ENCODE measurements at places on chromosomes 2 and 18.

- no peak for DNase-seq
Observed at GRCh38 chr2:10075571-10076209, 4.5 kb downstream of the CYS1 start.

- DNase-seq, result no peak
Observed at GRCh38 chr2:167572883-167573619, 674.3 kb downstream of the STK39 start.

DNA sequence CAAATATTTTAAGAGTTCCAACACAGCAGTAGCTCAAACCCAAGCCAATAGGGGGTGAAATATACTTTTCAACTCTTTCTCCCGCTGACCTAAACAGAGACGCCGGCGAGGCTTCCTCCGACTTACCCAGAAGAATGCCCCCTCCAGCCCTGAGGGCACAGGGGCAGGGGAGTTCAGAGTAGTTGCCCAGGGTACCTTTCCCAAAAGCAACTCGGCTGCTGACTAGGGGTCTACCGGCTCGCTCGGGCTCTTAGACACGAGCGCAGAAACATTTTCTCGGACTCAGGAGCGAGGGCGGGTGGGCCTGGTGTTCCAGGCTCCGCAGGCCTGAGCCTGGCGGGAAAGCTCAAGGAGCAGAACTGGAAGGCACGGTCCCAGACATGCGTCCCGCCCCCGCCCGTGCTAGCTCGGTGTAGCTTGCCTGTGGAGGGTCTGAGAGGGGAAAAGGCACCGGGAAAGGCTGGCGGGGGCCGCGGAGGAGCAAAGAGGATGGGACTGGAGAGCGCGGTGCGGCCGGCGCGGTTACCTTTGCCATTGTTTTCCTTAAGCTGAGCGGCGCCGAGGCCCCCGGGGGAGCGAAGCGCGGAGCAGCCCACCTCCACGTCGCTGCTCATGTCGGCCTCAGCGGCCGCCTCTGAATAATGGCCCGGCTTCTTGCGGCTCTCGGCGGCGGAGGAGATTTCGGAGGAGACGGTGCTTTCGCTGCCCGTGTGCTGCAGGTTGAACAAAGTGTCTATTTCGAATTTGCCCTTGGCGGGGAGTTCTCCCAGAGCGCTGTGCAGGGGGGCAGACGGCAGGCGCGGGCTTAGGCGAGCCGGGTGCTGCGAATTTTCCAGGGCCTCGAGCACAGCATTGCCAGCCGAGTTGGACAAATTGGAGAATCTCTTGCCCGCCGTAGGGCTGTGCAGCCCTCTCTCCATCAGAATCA lies 674 bp downstream of the EVX2 start:
- DNase-seq, result peak; percentile 35

DNA sequence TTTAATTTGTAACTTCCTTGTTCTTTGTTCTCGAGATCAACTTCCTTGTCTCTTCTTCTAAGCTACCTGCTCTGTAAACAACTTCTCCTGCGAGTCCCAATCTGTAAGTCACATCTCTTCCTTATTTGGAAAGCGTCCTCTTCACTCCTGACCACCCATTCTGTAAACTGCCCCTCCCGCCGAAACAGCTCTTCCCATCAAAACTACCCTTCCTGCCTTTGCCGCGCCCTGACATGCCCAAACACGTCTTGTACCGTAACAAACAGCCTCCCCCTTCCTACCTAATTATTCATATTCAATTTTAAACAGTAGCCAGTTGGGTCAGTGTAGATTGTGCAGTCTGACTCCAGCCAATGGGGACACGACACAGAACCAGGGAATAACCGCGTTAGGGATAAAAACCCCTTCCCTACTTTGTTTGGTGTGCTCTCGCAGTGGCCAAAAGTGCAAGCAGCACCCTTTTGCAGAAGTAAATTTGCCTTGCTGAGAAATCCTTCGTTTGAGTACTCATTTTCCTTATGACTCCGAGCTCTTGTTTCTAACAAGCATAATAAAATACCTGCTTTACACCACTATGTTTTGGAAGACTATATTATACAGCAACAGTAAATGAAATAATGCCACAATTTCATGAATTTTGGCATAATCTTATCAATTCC lies 39.8 kb downstream of the PIAS2 start:
- no peak for DNase-seq

- no peak for DNase-seq
Observed at GRCh38 chr2:239420082-239420481, 19.3 kb upstream of the HDAC4 start.

GRCh38 chr2:162566666-162567065 lies 222.7 kb downstream of the GCA start:
- no peak for DNase-seq

DNA sequence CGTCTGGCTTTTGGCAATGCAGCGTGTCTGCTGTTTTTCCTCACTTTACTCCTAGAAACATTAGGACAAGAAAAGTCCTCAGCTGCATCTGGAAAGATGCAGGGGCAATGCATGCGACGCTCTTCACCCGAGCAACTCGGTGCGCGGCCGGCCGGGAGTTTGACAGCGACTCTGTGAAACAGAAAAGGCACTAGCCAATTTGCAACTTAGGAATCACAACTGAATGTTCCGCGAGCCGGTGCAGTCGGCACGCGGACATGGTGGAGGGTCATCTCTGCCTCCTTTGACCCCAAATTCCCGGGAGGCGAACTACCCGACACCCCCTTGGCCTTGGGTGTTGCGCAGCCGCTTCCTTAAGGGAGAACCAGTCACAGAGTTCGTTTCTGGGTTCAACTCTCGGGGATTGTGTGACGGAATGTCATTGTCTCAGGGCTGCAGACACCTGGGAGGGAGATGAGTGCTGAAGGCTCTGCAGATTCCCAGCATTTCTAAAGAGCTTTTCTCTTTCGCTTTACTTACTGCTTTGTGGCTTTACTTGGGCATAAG lies 9.8 kb downstream of the NR4A2 start:
- DNase-seq, result no peak

DNA sequence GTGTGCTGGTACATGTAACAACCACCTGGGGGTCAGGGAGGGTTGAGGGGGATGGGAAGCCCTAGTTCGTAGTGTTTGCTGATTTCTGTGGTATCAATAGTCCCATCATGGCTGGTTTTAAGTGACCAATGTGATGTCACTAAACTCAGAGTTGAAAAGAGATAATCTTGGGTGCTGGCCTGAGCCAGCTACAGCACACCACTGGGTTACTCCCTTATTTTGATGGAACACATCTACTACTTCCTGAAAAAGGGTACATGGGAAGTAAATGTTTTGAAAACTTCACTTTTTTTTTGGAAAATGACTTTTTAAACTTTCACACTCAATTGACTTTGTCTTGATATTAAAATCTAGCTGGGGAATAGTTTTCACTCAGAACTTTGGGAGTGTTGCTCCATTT lies 87.0 kb upstream of the CXCR4 start:
- DNase-seq, result no peak

- peak; percentile 57 for DNase-seq
Observed at GRCh38 chr2:30239986-30240752, 8.8 kb downstream of the LBH start.

GRCh38 chr2:220374282-220374681 lies 746.9 kb downstream of the SLC4A3 start:
- no peak for DNase-seq

DNA sequence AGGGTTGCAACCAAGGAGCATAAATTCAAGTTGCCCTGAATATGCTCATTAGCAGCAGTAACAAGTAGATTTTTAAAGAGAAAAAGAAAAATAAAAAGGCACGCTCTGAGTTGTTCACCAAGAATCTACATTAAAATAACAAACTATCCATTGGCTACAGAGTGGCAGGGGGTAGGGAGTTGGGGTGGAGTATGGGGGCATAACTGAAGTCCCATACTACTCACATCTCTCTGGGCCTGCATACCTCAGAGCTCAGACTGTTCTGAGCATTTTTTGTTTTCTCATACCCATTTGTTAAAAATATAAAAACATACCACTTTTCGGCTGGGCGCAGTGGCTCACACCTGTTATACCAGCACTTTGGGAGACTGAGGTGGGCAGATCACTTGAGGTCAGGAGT lies 31.4 kb downstream of the ORC4 start:
- no peak for DNase-seq

- no peak for DNase-seq
Observed at GRCh38 chr18:9248661-9249060, 85.9 kb upstream of the TWSG1 start.

DNA sequence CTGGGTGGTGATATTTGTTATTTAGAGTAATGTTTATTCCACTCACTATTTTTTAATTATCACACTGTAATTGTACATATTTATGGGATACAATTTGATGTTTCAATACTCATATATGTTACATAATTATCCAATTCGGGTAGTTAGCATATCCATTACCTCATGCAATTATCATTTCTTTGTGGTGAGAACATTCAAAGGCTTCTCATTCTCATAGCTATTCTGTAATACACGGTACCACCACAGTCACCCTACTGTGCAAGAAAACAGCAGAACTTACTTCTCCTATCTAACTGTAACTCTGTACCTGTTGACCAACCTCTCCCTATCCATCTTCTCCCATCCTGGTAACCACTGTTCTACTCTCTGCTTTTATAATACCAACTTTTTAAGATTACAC lies 4.6 kb downstream of the TBC1D8 start:
- DNase-seq, result no peak

- DNase-seq, result no peak
Observed at GRCh38 chr2:222635295-222635694, 20.6 kb downstream of the FARSB start.

DNA sequence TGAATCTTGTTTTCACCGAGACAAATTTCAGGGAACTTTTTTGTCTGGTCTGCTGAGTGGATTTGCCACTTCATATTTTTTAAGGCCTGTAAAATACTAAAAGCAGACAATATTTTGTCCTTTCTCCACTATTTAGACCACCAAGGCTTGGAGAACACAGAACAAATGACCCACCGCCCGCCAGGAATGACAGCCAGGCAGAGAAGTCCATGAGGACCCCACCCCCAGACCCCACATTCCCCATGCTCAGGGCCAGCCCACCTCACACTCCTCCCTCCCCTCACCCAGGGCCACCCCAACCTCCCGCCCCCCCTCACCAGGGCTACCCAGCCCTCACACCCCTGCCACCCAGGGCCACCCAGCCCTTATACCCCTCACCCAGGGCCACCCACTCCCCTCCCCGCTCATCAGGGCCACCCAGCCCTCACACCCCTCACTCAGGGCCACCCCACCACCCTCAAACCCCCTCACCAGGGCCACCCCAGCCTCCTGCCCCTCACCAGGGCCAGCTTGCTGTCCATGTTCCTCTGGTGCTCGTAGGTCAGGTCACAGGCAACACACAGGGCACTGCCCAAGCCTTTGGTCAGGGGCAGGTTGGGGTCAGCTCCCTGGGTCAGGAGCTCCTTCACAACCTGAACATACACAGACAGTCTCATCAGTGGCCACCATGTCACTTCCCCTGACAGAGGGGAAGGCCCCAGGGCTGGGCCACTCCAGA lies 50.6 kb downstream of the ANKMY1 start:
- no peak for DNase-seq

GRCh38 chr18:79062806-79063205 lies 6.4 kb upstream of the ATP9B start:
- no peak for DNase-seq

DNA sequence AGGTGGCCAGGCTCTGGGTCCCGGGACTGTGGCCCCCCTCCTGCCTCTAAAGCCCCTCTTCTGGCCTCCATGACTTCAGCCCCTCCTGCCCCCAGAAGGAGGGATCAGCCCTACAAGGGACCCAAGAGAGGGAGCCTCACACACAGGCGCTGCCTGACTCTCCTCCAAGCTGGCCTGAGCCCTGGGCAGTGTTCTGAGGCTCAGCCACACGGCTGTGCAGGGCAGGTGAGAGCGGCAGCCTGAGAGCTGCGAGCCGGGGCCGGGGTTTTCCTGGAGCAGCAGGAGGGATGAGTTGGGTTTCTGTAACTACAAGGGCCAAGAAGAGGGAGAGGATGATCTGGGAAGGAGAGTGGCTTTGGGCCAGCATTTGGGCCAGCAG lies 70.1 kb downstream of the HPCAL1 start:
- DNase-seq, result no peak

GRCh38 chr2:3079959-3080948 lies 297.4 kb downstream of the EIPR1 start:
- DNase-seq, result no peak

- no peak for DNase-seq
Observed at GRCh38 chr2:44767691-44768090, 173.8 kb upstream of the SIX3 start.

- DNase-seq, result no peak
Observed at GRCh38 chr2:102074152-102074783, 68.3 kb upstream of the IL1R1 start.

DNA sequence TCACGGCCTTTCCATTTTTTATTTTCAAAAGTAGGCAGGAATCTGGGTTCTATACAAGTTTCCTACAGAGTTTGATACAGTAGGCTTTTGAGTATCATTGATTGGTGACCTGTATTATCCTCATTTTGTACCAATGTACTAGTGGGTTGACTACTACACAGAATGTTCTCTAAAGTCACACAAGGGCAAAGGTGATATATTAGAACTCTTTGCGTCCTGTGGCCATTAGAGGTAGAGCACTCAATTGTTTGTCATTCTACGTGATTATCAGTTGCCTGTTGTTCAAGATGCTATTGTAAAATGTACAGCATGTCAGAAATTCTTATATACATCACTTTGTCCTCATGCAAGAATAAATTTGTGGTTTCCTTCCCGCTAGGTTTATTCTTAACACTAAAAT lies 24.8 kb downstream of the WDR75 start:
- no peak for DNase-seq

GRCh38 chr2:203164311-203164935 lies 74.4 kb upstream of the CYP20A1 start:
- no peak for DNase-seq

GRCh38 chr2:233778030-233778429 lies at the start of gene MROH2A:
TSS of gene MROH2A (plus strand) at chr2:233778330. CDS start at chr2:233779359, 1,029 bp downstream.
- no peak for DNase-seq

- DNase-seq, result no peak
Observed at GRCh38 chr2:30439879-30440278, 7.2 kb upstream of the LCLAT1 start.

DNA sequence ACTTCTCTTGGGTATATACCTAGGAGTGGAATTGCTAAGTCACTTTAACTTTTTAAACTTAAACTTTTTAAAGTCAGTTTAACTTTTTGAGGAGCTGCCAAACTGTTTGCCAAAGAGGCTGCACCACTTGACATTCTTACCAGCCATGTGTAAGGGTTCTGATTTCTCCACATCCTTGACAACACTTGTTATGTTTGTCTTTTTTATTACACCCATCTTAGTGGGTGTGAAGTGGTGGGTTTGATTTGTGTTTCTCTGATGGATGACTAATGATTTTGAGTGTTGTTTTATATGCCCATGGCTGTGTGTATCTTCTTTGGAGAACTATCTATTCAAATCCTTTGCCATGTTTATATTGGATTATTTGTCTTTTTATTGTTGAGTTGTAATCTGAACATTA lies 13.6 kb downstream of the ASAP2 start:
- no peak for DNase-seq

DNA sequence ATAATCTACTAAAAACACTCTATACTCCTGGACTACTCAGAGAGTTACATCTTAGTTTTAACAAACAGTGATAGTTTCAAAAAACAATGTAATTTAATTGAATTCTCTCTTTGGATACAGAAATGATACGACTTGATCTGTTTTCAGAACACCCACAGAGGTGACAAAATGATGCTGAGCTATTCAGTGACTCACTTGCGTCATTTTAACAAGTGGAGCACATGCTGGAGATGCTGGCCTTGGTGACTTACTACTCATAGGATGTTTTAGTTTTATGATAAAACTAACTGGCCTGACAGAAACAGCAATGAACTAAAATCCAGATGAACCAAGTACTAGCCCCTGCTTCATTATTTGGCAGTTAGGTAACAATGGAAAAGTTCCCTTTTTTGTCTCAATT lies 101.3 kb upstream of the ITGB6 start:
- no peak for DNase-seq

GRCh38 chr2:54444503-54444902 lies 11.6 kb upstream of the SPTBN1 start:
- DNase-seq, result no peak
